ENCODE measurements at places on chromosomes 2 and 18.
A peak's percentile ranks its signal among the peaks of the same experiment; 100 is the strongest.

- no peak for DNase-seq
Measured at GRCh38 chr2:217642944-217643343, 359.9 kb downstream of the TNS1 start.

GRCh38 chr18:49855711-49856415 is 42.5 kb upstream of the ACAA2 start:
- DNase-seq, result no peak

DNA sequence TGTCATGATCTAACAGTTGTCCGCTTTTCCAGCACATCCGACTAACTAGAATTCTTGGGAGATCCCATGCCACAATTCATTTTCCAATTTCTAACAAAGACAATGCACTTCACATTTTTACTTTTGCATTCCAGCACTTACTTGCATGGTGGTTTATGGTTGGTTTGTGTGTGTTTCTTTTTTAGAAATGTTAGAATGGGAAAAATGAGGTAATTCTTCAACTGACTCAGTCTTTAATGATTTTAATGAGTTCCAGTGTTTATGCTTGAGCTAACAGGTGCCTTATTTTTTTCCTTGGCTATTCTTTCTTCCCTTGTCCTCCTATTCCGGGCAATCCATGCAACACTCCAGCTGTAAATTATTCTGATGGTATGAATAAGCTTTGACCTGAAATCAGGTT is 46.4 kb downstream of the SLC8A1 start:
- peak; percentile 82 for DNase-seq

- DNase-seq, result no peak
Measured at GRCh38 chr18:56423626-56424025, 214.8 kb downstream of the TXNL1 start.

GRCh38 chr2:122500316-122501105 is 745.1 kb downstream of the TSN start:
- no peak for DNase-seq

GRCh38 chr18:67117804-67118203 is 398.7 kb downstream of the DSEL start:
- peak; percentile 13 for DNase-seq

DNA sequence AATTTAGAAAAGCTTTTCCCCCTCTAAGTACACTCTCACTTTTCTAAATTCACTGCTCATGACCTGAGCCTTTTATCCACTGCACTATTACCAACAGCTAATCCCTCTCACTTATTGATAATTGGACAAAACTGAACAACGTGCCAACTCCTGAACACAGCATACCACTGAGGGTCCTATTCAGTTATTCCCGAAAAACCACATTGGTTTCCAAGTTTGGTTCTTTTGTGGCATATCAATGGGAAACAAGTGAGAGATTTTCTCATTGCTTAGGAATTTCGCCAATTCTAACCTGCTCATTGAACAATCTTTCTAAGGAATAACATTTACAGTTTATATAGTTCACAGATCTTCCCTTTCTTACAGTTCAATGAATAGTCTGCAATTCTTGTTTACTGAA is 977.4 kb downstream of the TMEM182 start:
- no peak for DNase-seq
